ENCODE measurements at places on chromosomes 7 and 10.

DNA sequence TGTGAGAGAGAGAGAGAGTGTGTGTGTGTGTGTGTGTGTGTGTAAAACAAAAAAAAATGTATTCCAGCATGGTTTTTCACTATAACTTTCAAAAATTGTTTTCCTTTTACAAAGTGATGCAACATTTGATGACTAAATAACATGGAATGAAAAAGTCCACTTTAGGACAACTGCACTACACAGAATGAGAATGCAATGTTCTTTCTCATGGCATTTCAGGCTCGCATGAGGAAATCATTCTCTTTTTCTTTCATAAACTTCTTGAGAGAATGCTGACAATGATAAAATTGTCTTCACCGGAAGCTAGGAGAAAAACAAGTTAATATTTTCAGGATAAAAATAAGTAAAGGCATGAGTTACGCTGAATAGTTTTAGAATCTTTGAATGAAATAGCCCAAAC lies 53.7 kb downstream of the SLC16A12 start:
- peaks cover 2% of the 10 kb centered on the region for H3K4me1 ChIP-seq
- H3K4me3 ChIP-seq = no peak overlapping the region
- H3K36me3 ChIP-seq = no peaks in the 10 kb centered on the region
- no peak overlapping the region for H3K27ac ChIP-seq
- no peak for DNase-seq
- H3K27me3 ChIP-seq = no peaks in the 10 kb centered on the region

GRCh38 chr10:67098461-67098860 lies 172.6 kb downstream of the LRRTM3 start:
- H3K27ac ChIP-seq = no peak overlapping the region
- H3K4me3 ChIP-seq = no peak overlapping the region
- peaks cover 25% of the 10 kb centered on the region for H3K4me1 ChIP-seq
- no peaks in the 10 kb centered on the region for H3K36me3 ChIP-seq

DNA sequence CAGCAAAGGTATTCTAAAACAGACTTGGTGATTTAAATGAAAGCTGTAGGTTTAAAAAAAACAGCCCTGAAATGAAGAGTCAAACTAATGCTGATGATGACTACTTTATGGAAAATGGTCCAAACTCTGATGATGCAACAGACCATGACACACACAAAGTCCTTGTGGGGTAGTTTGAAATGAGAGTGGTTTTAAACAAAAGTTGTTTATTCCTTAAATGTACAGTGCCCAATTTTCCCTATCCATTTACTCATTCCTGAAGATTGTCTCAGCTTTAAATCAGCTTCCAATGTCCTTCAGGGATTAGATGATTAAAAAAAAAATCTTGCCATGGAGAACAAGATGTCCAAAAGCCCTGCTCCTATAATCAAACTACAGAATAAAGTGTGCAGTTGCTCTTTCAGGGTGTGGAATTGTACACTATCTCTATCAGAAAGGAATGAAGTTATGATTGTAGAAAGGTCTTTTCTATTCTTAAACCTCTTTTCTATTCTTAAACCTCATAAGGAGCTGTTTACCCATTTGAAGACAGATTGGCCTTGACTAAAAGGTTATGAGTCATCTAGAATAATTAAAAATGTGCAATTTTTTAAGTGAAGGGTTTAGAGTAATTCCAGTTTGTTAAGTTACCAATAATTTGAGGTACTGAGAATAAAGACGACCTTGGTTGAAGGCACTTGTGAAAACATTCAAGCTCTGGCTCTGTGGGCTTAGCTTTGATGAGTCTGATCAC lies 70.2 kb upstream of the ITGA8 start:
- DNase-seq = no peak
- H3K27ac ChIP-seq = no peak overlapping the region
- no peaks in the 10 kb centered on the region for H3K36me3 ChIP-seq
- H3K27me3 ChIP-seq = no peaks in the 10 kb centered on the region

GRCh38 chr7:70544016-70544415 lies 587.9 kb upstream of the GALNT17 start:
- H3K27ac ChIP-seq = no peak overlapping the region
- no peak overlapping the region for H3K4me3 ChIP-seq
- no peaks in the 10 kb centered on the region for H3K36me3 ChIP-seq
- H3K27me3 ChIP-seq = no peaks in the 10 kb centered on the region

- no peak for DNase-seq
- no peaks in the 10 kb centered on the region for H3K27me3 ChIP-seq
- no peaks in the 10 kb centered on the region for H3K4me1 ChIP-seq
- no peak overlapping the region for H3K27ac ChIP-seq
- no peak overlapping the region for H3K4me3 ChIP-seq
Observed at GRCh38 chr10:14454629-14455028, 123.9 kb upstream of the FRMD4A start.

- H3K4me3 ChIP-seq = no peak overlapping the region
- H3K36me3 ChIP-seq = no peaks in the 10 kb centered on the region
- no peaks in the 10 kb centered on the region for H3K27me3 ChIP-seq
- peaks cover 23% of the 10 kb centered on the region for H3K4me1 ChIP-seq
Observed at GRCh38 chr10:90318659-90319058, 539.2 kb downstream of the HTR7 start.

DNA sequence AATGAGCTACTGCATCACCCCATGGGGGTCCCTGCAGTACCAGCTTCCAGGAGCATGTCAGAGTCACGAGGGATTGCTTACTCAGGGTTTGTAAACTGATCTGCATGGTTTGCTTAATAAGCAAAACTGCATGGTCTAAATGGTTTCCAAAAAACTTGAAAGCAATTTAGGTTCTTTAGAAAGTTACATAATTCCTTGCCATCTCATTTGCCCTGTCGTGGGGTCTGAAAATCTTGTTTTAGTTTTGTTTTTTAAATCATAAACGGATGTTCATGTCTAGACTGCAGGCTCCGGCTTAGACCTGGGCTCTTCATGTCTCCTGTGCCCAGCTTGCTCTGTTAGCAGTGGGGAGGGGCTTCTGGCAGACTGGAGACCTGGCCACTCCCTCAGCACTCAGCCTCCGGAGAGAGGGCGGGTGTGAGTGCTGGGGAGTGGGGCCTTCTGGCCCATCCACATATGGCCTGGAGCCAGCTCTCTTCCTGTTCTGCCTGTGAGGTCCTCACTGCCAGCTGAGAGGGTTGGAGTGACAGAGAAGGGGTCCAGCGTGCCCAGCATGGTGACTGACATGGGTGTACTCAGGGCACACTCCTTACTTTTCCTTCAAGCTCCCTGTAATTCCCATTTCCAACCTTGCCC lies 17.5 kb downstream of the PRF1 start:
- H3K4me1 ChIP-seq = peaks cover 26% of the 10 kb centered on the region
- H3K4me3 ChIP-seq = no peak overlapping the region
- H3K27ac ChIP-seq = no peak overlapping the region
- peak; percentile 80 for DNase-seq
- no peaks in the 10 kb centered on the region for H3K36me3 ChIP-seq
- H3K27me3 ChIP-seq = no peaks in the 10 kb centered on the region

GRCh38 chr10:5040781-5041470 lies 37.3 kb upstream of the AKR1C2 start:
- H3K27ac ChIP-seq = no peak overlapping the region
- no peaks in the 10 kb centered on the region for H3K4me1 ChIP-seq
- H3K4me3 ChIP-seq = no peak overlapping the region
- no peaks in the 10 kb centered on the region for H3K36me3 ChIP-seq
- H3K27me3 ChIP-seq = no peaks in the 10 kb centered on the region

DNA sequence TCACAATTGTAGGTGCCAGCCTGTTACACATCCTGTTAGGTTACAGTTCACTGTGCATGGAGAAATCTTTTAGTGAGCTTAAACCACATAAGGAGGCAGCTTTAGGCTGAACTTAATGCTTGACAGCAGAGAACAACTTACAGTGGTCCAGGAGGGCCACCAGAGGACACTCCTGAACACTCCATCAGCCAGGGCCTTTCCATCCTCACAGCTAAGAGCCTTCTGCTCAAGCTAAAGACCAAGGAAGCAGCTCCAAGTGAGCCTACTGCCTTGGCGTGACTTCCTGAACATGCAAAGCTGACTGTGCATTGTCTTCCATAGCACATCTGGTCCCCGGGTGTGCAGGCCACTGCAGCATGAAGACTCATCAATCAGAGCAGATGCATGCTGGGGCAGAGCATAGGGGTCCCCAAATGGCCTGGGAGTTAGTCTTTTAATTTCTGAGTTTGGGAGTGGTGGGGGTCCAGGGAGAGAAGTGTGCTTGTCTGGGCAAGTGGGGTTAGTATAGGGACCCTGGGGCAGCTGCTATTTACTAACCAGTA lies 105.0 kb downstream of the ZNF248 start:
- no peaks in the 10 kb centered on the region for H3K36me3 ChIP-seq
- no peak for DNase-seq
- H3K27me3 ChIP-seq = no peaks in the 10 kb centered on the region

DNA sequence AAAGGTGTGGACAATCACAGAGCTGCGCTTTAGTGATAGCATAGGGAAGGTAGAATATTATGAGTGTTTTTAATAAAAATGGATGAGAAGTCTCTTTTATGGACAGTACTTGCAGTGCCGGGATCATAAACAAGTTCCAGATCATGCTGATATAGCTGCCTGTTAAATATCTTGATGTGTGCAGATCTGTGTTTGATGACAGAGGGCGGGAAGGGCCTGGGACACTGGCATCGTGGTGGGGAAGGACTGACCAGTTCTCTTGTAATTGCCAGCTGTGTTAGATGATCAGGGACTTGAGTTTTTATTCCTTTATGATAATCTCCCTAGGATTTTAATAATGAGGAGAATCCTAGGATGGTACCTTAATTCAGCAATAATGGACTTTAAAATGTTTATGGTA lies 14.6 kb downstream of the SND1 start:
- H3K27ac ChIP-seq = no peak overlapping the region
- peaks cover 25% of the 10 kb centered on the region for H3K4me1 ChIP-seq
- peak overlapping the region; percentile 17 for H3K4me3 ChIP-seq
- no peak for DNase-seq
- H3K27me3 ChIP-seq = peaks cover 40% of the 10 kb centered on the region
- H3K36me3 ChIP-seq = no peaks in the 10 kb centered on the region

DNA sequence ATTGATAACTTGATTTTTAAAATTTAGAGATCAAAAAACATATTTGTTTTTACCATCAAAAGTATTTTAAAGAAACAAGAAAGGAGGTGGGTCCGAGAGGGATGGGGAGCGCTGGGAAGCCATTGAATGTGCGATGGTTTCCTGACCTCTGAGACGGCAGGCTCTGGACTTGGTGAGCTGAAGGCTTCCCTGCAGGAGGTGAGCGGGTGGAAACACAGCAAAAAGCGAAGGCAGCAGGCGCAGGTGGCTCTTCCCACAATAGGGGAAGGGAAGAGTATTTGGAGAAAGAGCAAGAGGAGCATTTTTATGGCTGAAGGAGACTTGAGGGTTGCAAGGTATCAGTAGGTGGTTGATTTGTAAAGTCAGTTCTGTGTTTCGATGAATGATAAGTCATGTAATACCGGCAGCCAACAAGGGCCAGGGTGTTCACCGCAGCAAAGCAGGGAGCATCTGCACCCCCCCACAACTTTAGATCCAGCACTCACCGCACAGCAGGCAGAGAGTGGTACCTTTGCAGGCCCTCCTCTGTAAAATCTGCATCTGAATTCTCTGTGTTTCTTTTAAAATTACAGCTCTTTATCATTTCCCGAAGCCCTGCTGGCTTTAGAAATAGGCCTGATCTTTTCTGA lies 10.5 kb downstream of the C10orf53 start:
- no peak overlapping the region for H3K4me3 ChIP-seq
- H3K36me3 ChIP-seq = no peaks in the 10 kb centered on the region
- peaks cover 11% of the 10 kb centered on the region for H3K4me1 ChIP-seq
- no peak overlapping the region for H3K27ac ChIP-seq
- H3K27me3 ChIP-seq = peaks cover 77% of the 10 kb centered on the region

Data from neural progenitor cell (in vitro differentiated cells).